T-cell (primary cell): ENCODE measurements at places on chromosomes 13 and 19.

DNA sequence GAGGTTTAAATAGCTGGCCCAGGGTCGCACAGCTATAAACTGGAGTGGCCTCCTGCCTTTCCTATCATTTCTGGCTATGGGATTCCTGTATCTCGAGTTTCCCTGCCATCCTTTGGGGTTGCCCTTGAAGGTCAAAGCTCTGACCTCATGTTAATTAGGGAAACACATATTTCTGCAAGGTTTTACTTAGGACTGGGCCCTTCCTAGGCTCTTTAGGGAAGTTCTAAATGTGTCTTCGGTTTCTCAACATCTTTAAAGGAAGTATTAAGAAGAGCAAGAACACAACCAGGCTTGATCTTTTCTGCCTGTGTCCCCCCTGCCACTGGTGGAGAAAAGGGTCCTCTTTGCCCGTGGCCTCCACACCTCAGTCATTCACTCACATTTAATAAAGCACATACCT lies 10.8 kb downstream of the LCP1 start:
- DNase-seq = no peak

GRCh38 chr13:32229443-32229842 lies 85.7 kb downstream of the ZAR1L start:
- no peak for DNase-seq

- DNase-seq = no peak
These were observed 1701.3 kb upstream of the PRR20A start for GRCh38 chr13:55439450-55439849.

GRCh38 chr19:13727798-13728197 lies 36.5 kb upstream of the MRI1 start:
- no peak for DNase-seq

DNA sequence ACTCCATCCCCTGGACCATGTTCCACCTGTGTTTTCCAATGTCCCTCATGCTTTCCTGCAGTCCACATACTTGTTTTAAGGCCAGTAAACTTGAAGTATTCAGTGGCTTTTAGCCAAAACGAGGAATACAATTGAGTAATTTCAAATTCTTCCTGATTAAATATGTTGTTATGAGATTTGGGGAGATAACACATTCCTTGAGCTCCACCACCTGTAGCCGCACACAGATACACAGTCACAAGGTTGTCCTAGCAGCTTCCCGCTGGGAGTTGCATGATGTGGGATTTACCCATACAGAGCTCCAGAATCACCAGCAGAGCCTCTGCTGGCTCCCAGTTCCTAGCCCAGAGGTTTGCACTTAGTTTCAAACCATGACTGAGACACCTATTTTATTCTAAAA lies 53.6 kb upstream of the FRY start:
- DNase-seq = no peak
